Cardiac muscle cell (in vitro differentiated cells and primary cell): ENCODE measurements at places on chromosomes 3 and 15. TPM values are rescaled to one million over a fixed set of nuclear protein-coding genes. Genes with fewer than 3 reads are reported as not detected.

DNA sequence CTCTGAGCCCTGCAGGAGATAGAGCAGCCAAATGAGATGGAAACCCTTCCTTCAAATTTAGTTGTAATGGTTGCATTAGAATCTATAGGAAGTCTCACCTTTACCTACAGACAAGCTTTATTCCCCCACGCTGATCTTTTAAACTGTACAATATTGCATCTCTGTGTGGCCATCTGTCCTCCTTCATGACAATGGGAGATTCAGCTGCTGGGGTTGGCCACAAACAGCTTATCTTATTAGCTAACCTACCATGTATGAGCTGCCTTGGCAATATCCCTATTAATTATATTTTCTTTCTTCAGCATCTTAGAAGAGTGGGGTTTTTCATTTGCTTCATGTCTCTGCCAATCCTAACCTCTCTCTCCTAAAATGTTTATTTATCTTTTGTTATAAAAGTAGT is 238.7 kb upstream of the NR2E3 start:
- DNase-seq: no peak

DNA sequence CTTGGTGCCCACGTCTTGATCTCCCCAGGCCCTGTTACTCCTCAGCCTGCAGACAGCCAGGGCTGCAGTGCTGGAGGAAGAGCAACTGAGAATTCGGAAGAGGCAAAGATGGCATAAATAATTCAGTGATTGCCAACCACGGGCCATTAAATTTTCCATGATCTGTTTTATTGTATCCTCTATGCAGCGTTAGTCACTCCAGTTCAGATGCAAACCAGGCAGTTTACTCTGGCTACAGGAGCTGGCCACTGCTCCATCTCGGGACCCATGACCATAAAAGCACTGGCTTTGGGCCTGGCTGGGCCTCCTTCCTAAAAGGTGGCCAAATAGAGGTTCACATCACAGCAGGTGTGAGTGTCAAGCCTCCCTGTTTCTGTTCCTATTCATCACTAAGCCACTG is 137.6 kb upstream of the TLE3 start:
- DNase-seq: no peak

DNA sequence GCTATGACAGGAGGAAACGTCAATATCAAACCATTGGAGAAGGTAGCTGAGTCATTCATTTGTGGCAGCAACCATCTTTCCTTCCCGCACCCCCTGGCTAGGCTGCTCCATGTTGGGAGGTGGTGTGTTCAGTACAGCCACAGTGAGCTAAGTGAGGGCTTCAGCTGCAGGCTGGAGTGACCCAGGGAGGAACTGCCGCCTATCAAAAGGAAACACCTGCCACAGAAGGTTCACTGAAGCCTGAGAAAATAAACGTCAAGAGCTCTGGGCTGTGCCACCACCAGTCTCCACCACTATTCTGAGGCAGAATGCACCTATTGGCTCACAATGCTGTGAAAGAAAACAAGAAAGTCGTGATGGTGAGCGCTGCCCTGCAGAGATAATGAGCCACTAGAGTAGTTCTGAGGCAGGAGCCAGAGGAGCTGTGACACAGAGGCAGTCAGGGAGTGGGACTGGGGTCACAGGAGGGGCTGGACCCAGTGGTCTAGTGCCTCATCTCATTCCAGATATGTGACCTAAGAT is 34.8 kb upstream of the CD47 start:
- DNase-seq: no peak

- DNase-seq: peak; percentile 76
These were observed at the start of gene PLAAT1 for GRCh38 chr3:193240850-193241706. Gene PLAAT1 (plus strand): TSS chr3:193241222. CDS start chr3:193255651, 14,429 bp downstream.

DNA sequence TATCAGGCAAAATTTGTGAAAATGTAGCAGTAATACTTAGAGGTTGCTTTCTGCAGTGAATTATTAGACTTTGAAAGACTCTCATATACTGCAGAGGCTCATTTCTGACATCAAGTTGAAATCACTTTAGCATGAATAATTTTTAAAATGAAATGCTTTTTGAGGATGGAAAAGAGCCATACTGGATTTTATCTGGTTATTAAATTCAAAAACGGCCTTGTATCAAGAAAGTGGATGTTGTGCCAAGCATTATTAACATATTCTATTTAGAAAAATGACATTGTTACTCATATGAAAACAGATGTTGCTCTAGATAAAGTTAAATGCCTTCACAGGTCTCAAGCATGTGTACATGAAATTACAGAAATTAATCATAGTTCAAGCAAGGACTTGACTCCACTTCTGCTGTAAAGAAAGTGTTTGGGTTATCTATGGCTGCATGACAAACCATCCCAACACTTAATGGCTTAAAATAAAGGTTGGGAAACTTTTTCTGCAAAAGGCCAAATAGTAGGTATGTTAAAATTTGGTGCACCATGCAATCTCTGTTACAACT is 64.5 kb upstream of the ZNF280D start:
- DNase-seq: no peak

DNA sequence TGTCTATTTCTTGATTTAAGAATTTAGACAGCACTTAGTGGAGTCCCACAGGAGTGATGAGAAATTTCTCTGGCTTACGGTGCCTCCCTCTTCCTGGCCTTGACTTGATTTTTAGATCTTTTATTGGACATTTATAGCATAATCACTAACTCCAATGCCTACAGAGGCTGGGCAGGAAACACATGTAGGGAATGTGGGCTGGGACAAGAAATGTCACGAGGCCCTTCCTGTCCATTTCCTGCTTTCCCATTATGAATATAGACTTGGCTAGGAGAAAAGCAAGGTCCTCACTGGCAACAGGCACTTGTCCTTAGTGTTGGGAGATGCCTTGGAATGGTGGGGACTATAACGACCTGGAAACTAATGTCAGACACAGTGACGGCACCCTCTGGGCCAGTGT is 100.3 kb downstream of the MYLK start:
- no peak for DNase-seq

- DNase-seq: no peak
These were observed 1.3 kb downstream of the TNK2 start for GRCh38 chr3:195906865-195907683.

DNA sequence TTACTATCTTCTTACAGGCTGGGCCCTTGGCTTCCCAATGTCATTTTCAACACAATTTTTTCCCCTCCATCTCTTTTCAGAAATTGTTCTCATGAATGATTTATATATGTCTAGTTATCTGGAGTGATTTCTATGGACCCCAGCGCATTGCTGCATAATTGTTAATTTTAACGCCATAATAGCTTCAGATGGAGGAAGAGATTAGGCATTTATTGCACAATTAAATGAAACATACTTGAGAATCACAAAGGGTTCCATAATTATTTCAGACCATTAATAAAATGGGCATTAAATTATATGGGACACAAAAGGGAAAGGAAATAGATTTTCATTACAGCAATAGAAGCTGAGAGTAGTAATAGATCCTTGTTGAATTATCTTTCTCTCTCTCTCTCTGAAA is 70.3 kb upstream of the SOX14 start:
- no peak for DNase-seq

GRCh38 chr3:171784937-171785336 is 25.3 kb downstream of the PLD1 start:
- no peak for DNase-seq

DNA sequence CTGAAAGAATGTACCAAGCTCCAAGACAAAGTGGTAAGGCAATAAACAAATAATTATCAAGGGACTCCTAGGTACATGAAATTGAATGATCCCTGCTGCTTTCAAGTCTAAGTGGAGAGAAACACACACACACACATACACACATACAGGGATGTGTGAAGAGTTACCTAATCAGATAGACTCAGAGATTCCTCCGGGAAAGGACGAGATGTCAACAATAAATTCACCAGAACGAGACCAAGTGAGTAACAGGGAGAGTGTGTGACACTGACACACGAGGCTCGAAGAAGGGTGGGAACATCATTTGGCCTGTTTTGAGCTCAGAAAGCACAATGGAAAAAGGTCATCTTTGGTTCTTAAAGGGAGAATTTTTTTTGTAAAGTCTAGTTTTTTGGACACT is 13.4 kb downstream of the LRIG1 start:
- DNase-seq: no peak

- no peak for DNase-seq
These were observed 20.0 kb upstream of the SLCO2A1 start for GRCh38 chr3:134049676-134050075.

DNA sequence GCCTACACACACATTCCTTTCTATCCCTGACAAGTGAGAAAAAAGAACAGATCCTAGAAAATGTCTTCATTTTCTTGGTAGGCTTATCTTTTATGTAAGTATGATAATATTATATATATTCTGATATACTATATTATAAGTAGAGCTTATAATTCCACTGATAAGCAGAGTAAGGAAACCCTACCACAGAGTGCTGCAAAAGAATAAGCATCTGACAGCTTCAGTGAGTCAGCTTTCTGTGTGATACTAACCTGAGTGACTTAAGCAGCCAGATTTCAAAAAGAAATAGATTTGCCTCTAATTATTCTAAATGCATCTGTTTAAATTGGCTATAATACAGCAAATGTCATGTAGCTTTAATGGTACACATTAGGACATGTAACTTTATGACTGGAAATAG is 656.0 kb downstream of the MCTP2 start:
- no peak for DNase-seq

DNA sequence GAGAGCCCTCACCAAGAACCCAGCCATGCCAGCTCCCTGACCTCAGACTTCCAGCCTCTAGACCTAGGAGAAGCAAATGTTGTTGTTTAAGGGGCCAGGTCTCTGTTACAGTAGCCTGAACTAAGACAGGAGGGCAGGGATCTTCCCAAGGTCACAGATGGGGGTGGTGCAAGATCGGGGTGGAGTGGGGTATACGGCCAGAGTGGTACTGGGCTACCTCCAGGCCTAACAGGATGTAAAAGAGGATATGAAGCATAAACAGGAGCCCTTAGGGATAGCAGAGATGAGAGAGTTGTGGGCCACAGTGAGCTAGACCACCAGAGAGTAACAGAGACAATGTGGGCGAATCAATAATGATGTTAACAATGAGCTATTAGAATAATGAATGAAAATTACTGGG is 82.9 kb downstream of the TOP2B start:
- no peak for DNase-seq

- no peak for DNase-seq
These were observed 211.7 kb downstream of the DTWD1 start for GRCh38 chr15:49832511-49832910.

GRCh38 chr3:30286007-30286669 is 320.3 kb upstream of the TGFBR2 start:
- DNase-seq: no peak

DNA sequence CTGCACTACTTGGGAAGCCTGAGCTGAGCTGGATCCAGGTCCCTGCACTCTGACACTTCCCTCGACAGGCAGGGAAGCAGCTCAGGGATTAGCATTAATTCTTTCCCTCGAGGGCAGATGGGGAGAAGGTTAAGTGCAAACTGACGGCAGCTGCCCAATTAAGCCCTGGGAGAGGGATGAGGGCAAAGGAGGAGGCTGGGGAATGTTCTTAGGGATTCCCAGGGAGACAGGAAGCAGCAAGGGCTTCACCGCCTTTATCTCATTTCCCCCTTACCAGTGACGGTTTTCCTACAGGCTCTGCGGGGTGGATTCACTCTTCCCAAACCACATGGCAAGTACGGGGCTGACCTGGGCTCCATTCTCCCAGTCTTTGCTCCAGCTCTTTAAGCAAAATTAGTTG is 519.0 kb upstream of the PROK2 start:
- no peak for DNase-seq

The SEMA3G gene
- total RNA-seq: 6.5 and 13.6 TPM in 2 replicates

The CISH gene
- total RNA-seq: 6.9 and 8.2 TPM in 2 replicates

The CKMT1A gene
- 1.4 and 5.9 TPM in 2 replicates for total RNA-seq
